ENCODE measurements at places on chromosomes 1 and 21.

DNA sequence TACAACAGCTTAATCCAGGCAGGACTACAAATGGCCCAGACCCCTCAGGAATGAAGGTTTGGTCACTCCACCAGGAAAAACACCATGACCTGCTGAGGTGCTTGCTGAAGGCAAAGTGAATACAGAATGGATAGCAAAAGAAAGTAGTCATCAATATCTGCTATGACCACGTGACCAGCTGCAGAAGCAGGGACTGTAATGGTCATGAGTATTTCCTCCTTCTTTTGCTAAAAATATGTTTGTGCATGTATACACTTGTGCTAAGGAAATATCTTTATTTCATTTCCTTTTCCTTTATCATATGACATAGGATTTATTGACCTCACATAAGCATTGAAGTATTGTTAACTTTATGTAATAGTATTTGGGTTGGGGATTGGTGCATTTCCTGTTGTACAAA is 26.4 kb upstream of the GOLT1A start:
- DNase-seq: no peak

DNA sequence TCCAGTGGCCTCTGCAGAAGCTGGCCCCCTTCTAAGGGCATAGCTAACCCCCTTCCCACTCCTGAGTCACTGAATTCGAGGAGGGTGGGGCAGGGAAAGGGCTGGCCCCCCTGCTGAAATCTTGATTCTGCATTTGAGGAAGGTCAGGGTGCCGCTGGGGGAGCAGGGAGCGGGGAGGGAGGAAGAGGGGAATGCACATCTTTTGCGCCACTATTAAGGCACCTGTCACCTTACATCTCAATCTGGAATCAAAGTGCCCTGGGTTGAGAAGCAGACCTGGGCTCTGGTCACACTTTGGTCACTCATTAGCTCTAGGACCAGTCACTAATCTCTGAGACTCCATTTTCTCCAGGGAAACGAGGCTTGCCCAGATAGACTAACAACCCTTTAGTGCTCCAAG is 62.0 kb downstream of the TOR1AIP2 start:
- no peak for DNase-seq

DNA sequence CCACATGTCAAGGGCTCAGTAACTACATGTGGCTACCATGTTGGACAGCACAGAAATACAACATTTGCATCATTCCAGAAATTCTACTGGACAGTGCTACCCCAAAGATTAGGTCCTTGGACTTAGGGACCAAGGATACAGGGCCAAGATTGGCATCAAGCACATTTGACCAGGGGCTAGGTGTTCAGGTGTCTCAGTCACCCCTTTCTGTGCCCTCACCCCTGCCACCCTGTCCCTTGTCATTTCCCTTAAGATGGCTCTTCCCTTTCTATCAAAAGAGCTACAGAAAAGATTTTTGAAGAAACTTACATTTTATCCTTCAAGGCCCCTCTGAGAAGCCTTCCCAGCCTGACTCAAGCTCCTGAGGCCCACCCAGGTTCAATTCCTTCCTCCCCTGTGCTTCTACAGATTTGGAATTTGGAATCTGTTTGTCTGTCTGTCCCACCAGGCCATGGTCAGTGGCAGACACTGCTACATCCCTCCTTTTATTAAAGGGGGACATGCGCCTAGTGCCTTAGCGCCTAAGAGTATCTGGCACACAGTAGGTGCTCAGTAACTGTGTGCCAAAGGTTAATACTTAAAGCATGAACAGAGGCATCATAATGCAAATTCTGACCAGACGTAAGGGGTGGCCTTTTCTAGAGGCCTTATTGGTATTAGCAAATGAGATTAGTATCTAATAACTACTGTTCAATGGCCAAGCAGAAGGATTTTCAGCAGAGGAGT is 21.4 kb downstream of the CSF1 start:
- DNase-seq: no peak

DNA sequence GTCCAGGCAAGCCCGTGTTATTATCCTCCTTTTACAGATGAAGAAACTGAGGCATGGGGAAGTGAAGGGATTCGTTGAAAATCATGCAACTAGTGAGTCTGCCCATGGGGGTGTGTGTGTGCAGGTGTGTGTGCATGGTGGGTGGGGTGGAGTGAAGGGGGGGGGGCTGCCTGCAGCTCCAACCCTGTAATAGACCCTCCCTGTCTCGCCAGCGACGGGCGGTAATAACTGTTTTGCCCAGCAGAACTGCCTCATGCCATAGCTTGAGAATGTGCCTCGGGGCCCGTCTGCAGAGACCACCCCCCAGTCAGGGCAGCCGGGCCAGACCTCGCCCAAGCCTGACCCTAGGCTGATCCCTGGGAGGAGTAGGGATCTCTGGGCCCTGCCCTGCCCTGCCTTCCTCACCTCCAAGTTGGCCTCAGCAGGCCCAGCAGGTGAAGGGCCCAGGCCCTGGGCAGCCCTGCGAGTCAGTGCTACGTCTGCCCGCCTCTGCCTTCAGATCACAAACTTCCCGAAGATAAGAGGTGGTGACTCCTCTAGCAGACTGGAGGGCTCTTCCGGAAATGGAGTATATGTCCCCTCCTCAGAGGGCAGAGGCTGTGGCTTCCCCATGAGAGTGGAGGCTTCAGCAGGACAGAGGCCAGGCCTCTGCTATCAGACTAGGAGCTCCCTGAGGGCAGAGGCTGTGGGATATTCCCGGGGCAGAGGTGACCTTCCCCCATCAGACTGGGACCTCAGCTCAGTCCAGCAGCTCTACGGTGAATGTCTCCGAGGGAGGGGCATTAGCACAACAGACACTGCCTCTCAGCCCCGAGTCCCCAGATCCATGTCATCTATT is 15.7 kb upstream of the EPHA2 start:
- no peak for DNase-seq

DNA sequence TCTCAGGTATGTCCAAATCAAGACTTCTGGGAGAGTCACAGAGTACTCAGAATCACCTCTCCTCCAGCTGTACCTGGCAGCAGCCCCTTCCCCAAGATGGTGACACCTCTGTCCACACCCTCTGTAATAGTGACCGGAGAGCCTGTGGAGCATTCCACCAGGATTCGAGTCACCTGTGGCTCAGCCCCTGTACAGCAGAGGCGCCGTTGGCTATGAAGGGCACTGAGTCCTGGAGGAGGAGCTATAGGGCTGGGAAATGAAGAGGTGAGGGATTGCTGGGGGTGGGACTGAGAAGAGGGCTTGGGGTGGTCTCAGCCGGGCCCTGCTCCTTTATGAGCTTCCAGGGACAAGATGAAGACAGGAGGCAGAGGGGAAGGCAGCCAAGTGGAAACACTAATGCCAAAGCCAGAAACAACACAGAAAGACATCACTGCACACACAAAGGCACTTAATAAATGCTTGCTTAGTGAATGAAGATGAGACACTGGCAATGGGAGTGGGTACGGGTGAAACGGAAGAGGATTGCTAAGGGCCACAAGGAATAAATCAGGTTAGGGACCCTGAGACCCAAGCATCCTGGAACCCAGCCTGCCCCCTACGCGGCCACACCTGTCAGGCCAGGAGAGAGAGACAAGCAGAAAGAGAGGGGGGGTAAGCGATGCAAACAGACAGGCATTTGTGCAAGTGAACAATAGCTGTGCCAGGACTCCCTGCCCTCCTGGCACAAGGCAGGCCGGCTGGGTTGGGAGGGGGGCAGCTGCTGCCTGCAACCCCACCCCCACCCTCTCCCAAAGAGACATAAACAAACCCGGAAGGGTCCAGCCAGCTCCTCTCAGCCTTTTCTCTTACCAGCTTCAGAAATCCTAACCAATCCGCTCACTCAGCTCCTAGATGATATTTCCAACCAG is 3.9 kb downstream of the ARHGEF2 start:
- DNase-seq: no peak

- DNase-seq: no peak
These were observed 45.7 kb upstream of the HOOK1 start for GRCh38 chr1:59768792-59769735.

Measured in esophagus squamous epithelium (tissue), 5 donors.